NCI-H524 treated with DMSO at 0.1 percent for 48 hours (cell line): ENCODE measurements at places on chromosomes 7 and 10.

DNA sequence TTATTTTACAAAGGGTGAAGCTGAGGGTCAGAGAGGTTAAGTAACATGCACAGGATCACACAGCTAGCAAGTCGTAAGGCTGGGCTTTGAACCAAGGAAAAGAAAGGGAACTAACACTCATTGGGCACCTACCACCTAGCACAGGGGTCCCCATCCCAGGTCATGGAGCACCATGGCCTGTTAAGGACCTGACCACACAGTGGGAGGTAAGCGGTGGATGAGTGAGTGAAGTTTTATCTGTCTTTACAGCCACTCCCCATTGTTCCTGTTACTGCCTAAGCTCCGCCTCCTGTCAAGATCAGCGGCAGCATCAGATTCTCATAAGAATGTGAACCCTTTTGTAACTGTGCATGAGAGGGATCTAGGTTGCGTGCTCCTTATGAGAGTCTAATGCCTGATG is 222.8 kb downstream of the RAB11FIP2 start:
- no peak for DNase-seq

DNA sequence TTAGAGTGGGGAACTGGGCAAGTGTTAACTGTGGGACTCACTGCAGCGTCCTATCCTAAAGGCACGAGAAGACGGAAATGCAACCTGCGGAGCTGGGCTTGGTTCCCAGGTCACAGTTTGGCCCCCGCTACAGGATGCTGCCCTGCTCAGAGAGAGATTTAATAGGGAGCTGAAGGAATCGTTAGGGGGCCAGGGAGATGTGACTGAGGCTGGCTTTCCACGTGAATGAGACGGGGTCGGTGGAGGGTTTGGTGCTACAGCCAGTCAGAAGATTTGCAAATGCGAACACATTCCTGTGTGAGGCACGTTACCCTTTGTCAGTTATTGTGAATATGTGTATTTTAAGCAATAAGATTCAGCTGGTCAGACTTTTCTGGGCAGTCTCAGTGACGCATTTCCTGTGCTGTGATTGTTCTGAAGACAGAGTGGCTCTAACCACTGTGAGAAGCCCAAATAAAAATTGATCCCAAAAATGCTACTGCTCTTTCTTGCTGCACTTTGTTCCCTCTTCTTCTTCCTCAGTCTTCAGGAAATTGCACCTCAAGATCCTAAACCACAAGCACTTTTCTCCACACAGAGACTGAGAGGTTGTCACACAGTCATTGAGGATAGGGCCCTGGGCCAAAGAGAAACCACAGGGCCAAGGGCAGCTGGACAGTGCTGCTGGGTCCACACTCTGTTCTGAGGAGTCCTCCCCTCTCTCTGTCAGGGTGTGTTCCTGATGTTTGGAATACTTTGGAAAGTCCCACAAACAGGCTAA is 21.2 kb downstream of the CYP17A1 start:
- DNase-seq, result no peak

DNA sequence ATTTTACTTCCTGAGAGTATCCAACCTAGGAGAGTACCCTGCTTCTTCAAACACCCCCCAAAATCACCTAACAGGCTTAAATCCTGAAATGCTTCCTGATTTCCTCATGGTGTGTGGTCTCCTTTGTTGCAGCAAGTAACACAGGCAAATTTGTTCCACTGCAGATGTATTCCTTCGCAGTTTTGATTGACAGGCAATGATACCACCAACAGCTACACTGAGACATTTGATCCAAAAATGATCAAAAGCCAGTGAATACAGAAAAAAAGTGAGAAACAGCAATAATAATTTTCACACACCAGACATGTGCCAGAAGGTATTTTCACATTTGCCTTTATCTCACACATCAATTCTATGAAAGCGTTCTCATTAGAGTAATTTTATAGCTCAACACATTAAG is 95.9 kb downstream of the HERPUD2 start:
- no peak for DNase-seq

DNA sequence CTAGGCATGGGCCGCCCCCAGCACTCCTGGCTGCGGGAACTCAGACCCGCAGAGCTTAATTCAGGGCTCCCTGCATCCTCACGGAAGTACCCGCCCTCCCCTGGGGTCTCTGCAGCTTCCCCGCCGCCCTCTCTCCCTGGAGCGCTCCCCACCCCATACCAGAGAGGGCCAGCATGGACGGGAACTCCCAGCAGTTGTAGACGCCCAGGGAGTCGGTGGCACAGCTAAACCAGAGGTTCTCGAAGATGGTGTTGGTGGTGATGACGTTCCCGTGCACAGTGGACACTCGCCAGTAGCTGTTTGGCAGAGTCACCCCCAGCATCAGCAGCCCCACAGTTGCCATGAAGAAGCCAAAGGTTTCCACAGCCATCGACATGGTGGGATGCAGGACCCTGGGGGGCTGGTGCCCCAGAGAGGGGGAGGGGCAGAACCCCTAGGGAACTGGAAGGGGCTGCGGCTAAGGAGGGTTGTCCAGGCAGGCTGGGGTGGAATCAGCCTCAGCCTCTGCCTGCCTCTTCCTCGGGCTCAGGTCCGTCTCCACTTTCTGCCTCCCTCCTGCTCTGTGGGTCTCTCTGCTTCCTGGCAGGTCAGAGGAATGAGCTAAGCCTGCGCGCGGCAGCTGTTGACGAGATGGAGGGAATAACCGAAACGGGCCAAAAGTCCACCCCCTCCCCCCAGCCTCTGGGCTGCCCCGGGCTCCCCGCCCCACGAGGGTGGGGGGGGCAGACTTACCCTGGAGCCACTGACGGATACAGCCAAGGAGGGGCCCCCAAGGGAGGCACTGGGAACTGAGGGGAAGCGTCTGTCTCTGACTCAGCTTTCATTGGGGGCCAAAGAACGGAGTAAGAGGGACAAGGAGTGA is at the start of gene CLDN15:
CLDN15 (minus strand) TSS at position 597 of the 862 bp plus-strand sequence; CDS start at position 376, 221 bp downstream.
- no peak for DNase-seq

- no peak for DNase-seq
Measured at GRCh38 chr7:157585113-157585861, 248.5 kb downstream of the DNAJB6 start.

GRCh38 chr10:99895867-99896266 is 113.4 kb downstream of the ABCC2 start:
- DNase-seq, result no peak

GRCh38 chr7:37211097-37211880 is 237.4 kb downstream of the ELMO1 start:
- DNase-seq, result no peak

DNA sequence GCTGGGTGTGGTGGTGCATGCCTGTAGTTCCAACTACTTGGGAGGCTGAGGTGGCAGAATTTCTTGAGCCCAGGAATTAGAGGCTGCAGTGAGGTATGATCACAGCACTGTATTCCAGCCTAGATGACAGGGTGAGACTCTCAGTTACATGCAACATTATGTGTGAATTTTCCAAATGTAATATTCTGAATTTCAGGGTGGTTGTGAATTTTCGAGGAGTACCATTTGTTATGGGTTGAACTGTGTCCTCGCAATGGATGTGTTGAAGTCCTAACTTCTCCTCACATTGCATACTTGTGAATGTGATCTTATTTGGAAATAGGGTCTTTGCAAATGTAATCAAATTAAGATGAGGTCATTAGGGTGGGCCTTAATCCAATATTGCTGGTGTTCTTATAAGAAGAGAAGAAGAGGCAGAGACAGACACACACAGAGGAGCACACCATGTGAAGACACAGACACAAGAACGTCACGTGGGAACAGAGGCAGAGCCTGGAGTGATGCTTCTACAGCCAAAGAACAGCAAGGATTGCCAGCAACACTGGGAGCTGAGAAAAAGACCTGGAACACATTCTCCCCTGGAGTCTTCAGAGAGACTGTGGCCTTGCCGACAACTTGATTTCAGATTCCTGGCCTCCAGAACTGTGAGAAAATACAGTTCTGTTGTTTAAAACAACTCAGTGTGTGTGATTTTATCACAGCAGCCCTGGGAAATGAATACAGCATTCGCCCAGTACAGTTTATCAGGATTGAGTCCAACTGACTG is 91.9 kb downstream of the ZNF783 start:
- no peak for DNase-seq

GRCh38 chr10:114012650-114013049 is 31.0 kb upstream of the ADRB1 start:
- DNase-seq, result no peak

DNA sequence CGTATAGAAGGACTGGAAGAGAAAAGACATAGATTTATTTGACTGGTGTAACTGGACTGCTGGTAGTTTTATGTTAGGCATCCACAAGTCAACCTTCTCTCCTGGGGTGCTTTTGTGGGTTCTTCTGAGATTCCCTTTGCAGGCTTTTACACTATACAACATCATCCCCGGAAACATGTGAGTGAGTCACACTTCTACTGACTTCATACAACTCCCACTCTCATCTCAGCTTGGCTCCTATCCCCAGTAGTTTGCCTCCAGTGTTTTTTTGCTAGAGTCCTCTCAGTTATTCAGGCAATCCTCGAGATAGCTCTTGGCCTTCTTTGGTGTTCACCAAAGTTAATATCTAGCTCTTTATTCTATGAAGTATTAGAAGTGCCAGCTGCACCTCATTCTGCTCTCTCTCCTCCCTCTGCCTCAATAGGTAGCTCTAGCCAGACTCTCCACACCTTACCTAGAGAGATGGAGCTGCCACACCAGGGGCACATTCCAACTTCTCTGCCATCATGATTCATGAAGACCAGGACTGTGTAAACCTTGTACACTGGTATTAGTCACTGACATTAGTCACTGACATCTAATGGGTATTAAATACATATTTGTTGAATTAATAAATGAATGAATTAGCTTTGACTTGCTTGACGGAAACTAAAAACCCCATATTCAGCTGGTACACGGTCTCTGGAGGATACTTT is 281.9 kb downstream of the PPP1R3A start:
- no peak for DNase-seq

DNA sequence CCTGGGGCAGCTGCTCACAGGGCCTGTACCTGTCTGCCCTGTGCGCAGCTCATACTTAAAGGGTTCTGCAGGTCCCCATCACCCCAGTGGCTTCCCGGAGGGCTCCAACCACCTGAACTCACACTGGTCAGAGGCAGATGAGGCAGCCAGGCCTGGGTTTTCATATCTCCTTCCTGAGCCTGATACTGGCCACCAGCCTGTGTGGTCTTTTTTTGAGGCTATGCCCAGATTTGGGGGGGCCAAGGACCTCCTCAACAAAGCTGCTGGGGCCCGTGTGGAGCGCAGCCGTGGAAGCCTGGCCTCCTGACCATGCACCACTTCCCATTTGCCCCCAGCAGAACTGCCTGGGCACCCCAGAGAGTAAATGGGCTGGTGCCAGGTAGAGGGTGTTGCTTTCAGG is 25.7 kb downstream of the PNLIPRP2 start:
- no peak for DNase-seq

DNA sequence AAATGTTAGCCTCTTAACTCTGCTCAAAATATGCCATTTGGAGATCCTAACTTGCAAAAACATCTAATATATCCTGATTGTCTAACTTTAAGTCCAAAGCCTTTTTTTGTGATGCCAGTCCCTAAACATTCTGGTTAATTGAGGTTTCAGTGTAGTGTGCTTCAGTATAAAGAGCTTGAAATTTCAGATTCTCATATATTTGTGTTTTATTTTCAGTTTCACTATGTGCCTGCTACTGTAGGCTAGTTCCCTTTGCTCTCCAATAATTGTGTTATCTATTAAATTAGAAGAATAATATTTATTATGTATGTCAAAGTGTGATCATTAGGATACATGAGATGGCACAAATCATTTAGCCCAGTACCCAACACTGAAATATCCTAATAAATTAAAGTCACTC is 1361.2 kb downstream of the XPNPEP1 start:
- DNase-seq, result no peak

GRCh38 chr7:80128918-80129317 is 5.7 kb upstream of the GNAI1 start:
- DNase-seq, result no peak

- DNase-seq, result no peak
Measured at GRCh38 chr7:140016540-140016939, 46.2 kb downstream of the PARP12 start.

DNA sequence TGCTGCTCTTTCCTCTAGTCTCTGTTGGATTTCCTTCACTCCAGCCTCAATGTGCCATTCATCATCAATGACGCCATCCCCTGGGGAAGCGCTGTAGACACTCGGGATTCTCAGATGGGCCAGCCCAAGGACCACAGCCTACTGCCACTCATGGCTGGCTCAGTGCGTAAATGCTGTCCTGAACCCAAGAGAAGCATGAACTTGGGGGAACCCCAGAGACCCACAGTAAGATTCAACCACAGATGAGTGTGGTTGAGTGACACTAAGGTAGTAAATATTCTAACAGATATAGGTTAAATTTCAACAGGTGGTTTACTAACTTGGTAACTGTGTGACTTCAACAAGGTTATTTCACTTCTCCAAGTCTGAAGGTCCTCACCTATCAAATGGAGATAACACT is 304.1 kb downstream of the GRM8 start:
- DNase-seq, result no peak

- DNase-seq, result no peak
Measured at GRCh38 chr7:129375141-129375938, 58.9 kb upstream of the STRIP2 start.

DNA sequence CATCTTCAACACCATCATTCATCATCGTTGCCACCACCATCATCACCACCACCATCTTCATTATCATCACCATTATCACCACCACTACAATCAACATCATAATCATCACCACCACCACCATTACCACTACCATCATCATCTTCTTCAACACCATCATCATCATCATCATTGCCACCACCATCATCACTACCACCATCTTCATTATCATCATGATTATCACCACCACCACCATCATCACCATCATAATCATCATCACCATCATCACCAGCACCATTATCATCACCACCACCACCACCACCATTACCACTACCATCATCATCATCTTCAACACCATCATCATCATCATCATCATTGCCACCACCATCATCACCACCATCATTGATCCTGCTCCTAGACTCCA is 112.7 kb downstream of the OAT start:
- no peak for DNase-seq

- DNase-seq, result no peak
Measured at GRCh38 chr10:34736976-34737771, 77.9 kb downstream of the PARD3 start.

DNA sequence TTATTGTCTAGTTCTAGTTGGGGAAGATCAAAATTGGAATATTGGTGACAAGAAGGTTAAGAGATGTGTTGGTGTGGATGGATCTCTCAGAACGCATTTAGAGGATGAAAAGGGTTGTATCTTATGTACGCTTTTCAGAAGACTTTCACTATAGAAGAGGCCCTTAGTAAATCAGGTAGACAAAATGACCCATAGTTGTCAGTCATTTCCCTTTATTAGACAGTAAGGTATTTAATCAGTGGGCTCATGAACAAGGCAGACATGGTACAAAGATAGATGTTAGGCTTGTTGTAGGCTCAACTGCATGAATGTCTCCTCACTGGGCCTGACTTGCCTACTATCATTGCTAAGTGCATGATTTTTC is 359.2 kb downstream of the PHF14 start:
- DNase-seq, result no peak
